Mammary epithelial cell (primary cell): ENCODE measurements at places on chromosomes 7 and 10.

- DNase-seq, result no peak
Measured at GRCh38 chr10:119896937-119897770, 4.6 kb downstream of the SEC23IP start.

DNA sequence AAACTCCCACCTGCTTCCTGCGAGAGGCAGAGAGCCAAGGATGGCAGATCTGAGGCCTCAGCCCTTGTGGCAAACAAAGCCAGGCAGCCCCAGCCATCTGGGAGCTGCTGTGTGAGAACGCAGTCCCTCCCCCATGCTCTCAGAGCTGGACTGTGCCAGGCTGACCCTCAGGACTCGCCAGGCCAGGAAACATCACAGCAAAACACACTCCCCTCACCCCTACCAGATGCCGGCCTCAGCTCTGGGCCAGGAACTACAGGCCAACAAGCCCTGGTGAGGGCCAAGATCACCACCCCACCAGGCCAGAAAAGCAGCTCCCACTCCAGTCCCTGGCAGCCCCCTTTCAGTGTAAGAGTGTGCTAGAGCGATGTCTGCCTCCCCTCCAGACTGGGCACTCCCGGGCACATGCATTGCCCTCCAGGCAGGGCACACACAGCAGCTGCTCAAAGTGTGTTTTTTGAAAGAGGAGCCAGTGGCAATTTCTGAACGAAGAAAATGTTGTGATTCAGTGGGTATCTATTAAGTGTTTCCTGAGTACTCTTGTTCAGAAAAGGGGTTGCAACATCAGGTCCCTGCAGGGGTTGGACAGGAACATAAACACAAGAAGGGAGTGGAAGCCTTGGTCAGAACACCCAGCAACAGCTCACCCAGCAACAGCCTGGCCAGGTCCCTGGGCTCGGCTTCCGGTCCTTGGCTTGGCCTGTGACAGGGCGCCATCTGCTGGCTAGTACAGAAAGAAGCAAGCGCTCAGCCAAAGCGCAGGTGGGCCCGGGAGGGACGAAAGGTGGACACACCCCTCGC, 18.3 kb downstream of the LRRC20 start:
- DNase-seq, result peak; percentile 95

GRCh38 chr7:98288064-98288823, 6.8 kb downstream of the BRI3 start:
- peak; percentile 24 for DNase-seq

DNA sequence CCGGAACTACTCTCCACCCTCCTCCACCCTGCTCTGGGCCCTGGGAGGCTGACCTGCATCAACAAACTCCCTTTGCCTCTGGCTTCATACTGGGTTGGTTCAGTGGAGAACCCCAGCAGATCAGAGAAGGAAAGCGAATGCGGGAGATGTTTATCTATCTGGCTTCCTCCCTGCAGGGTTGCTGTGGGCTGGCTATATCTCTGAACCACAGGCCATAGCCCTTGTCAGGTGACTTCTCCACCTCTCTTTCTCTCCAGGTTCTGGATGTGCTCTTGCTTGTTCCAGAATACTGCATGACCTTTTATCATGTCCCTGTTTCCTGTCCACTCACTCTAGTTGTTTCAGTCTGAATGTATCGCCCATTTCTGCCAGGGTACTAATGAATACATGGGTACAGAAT, 51.7 kb upstream of the IFRD1 start:
- DNase-seq, result no peak

DNA sequence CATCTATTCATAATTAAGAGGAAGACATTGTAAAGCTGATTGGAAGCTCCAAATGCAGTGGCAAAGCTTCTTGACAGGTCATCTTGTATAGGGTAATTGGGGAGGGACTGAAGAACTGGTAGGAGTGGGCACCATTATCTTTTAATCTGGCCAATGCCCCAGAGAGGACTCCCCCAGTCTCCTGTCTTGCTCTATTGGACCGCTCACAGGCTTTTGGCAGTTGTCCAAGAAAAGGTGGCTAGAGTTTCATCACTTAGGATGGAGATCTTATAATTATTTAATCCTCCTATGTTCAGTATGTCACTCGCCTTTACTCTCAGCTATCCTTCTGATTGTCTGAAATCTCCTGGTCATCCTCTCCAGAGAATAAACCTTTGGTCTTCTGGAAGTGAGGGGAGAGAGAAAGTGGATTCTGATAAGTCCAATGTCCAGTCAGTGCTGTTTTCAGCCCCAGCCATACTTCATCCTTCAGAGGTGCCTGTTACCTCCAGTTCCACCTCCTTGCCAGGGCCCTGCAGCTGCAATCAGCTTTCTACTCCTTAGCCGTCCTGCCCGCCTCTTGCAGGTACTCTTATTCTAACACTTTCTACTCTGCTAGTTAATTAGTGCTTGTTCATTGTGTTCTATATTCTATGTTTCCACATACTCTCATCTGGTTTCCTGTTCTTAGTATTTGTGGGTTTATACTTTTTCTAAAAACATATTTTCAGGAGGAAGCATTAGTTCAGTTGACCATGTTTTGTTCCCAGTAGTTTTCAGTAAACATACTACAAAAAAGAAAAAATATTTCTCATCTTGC, 241.6 kb downstream of the NSUN6 start:
- no peak for DNase-seq

GRCh38 chr10:97830064-97830463, 19.6 kb upstream of the GOLGA7B start:
- no peak for DNase-seq

DNA sequence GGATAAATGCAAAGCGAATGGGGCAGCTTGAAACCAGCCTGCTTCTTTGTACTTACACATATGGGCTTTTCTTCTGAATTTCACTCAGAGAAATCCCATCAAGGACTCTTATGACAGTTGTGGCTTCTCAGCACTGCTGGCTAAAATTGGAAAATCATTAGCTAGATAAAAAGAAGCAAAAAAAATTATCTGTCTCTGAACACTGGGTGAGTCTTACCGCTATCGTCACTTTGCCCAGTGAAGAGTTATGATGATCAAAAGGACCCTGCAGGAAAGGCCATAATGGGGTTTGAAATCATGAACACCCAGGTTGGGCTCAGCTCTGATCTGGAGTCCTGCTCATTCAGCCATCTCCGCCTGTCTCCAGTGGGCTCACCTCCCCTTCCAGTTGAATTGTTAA, 34.3 kb downstream of the AOAH start:
- no peak for DNase-seq

GRCh38 chr7:69422574-69422985, 175.7 kb upstream of the AUTS2 start:
- no peak for DNase-seq

GRCh38 chr7:22559829-22560489, 60.0 kb upstream of the STEAP1B start:
- peak; percentile 61 for DNase-seq

DNA sequence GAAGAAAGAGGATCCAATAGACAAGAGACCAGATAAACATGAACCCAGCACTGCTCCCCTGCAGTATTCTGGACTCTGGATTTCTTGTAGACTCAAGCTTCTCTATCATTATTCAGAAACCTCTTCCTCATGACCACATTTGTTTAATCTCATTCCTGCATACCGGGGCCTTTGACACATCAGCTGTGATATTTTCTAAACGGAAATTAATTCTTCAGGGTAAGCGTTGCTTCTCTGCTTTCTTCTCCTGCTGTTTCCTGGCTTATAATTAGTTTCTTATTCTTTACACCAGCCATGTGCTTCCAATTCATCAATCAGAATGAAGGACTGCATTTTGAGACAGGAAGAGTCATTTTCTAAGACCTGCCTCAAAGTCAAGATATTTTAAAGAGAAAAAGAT, 54.2 kb upstream of the TARP start:
- no peak for DNase-seq

- DNase-seq, result no peak
Measured at GRCh38 chr10:15606377-15606776, 113.3 kb downstream of the ITGA8 start.

GRCh38 chr7:140050100-140050499, 12.7 kb downstream of the PARP12 start:
- DNase-seq, result no peak

DNA sequence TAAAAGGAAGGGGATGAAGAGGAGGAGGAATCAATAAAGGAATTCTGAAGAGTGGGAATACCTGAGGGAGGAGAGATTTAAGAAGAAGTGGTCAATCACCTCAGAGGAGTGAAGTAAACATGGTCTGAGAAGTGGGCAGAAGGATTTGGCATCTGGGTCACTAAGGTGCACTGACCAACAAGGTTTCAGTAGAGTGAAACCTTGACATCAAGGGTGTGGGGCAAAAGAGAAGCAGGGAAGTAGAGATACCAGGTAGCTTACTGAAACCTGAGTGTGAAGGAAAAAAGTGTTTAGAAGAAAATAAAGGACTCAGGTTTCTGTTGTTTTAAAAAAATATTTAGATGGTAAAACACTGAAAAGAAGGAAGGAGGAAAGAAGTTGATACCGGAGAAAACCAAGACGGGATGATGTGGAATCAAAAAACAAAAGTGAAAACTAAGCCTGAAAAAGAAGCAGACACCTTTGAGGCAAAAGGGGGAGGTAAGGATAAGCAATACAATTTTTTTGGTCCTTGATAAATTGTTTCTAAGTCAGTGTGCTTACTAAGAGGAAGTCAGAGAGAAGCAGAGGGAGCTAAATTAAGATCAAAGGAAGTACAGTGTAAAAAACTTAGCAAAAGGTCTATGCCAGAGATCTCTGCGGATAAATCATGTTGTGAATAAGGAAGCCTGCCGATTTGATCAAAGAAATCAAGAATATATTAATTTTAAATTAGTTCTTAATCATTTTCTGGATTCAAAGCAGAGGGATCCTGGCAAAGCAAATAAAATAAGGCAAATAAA, 137.2 kb upstream of the GPR22 start:
- no peak for DNase-seq

GRCh38 chr7:32062150-32062549, 8.1 kb downstream of the PDE1C start:
- peak; percentile 64 for DNase-seq

DNA sequence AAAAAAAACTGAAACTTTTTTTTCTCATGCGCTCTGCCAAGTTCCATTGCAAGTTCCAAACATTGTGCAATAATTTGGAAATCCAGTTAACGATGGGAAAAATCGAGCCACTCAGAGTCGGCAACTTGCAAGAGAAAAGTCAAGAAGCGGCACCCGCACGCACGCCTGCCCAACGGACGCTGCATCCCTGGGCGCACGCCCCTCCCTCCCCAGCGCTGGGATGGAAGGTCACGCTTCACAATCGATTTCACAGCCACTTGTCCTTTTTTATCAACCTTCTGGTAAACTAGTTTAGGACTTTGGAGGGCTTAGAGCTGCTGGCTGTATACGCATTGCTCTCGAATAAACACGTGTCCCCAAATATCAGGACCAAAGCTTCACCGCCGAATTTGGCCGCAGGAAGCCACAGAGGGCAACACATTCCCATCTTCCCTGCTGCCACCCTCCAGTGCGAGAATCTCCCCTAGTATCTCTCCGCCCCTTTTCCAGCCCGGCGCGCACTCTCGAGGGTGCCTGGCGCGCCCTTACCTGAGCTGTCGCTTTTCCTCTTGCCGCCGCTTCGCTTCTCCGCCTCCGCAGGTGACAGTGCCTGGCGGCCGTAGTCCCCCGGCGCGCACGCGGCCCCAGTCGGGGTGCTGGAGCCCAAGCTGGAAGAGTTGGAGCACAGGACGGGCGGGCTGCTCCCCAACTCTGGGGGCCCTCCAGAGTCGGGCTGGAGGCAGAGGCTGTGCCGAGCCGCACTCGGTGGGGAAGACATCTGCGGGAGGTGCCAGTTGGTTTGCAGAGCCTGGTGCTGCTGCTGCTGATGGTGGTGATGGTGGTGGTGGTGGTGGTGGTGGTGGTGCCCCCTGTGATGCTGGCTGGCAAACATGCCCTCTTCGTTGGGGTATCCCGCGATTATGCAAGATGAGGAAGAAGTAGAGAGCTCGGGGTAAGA, 857 bp downstream of the MEOX2 start:
- DNase-seq, result peak; percentile 3
